GOT3 (cell line): ENCODE measurements at places on chromosomes 6 and 20.

- no peak for DNase-seq
Measured at GRCh38 chr20:21291026-21291425, 12.1 kb upstream of the XRN2 start.

- no peak for DNase-seq
Measured at GRCh38 chr20:53032046-53032445, 59.9 kb downstream of the TSHZ2 start.

- peak; percentile 39 for DNase-seq
Measured at GRCh38 chr6:53794137-53794719, 577 bp upstream of the LRRC1 start.

GRCh38 chr20:3749087-3749688, 16.7 kb downstream of the HSPA12B start:
- no peak for DNase-seq

- no peak for DNase-seq
Measured at GRCh38 chr20:10665027-10665561, 8.7 kb downstream of the JAG1 start.

DNA sequence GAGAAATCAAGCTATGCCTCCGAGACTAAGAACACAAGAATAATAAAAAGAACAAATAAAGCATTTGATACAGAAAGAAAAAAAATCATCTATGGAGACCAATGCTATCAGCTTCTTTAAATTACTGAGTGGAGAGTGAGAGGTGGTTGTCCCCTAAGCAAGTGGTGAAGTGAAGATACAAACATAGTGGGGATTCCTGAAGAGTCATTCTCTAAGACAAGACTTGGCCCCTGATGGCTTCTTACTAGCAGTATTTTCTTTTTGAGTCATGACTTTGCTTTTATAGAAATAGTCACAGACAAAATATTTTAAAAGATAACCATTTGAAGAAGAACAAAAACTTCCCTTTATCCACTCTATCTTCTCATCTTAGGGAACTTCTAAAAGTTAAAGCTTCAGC, 261.4 kb upstream of the PRDM1 start:
- no peak for DNase-seq

GRCh38 chr6:106064756-106065155, 21.4 kb upstream of the PRDM1 start:
- DNase-seq, result no peak

- no peak for DNase-seq
Measured at GRCh38 chr20:58985656-58986055, 4.6 kb downstream of the NELFCD start.

DNA sequence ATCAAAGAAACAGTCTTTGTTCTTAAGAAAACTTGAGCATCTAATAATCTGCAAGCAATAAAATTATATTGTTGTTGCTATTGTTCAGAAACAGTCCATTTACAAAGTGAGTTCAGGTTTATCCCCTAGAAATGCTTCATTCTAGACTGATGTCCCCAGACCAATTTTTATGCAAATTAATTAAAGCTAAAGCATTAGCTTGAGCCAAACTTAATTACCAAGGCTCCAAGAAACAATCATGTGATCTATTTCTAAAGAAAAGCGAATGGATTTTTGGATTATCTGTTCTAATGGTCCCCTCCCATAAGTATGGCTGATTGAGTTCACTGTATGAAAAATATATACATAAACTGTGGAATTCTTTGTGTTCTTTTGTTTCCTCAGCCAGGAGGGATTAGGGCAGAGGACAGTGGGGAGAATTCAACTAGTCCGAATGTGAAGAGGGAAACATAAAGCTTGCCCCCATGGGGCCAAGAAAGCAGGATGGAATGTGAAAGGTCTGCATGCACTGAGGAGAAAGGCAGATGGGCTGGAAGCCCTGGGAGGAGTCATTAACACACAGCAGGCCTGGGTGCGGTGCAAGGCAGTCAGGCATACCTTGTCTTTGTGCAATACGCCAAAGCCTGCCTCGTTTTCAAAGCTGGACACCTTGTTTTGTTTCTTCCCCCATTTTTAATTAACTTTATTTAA, 597.1 kb downstream of the KIF16B start:
- no peak for DNase-seq

DNA sequence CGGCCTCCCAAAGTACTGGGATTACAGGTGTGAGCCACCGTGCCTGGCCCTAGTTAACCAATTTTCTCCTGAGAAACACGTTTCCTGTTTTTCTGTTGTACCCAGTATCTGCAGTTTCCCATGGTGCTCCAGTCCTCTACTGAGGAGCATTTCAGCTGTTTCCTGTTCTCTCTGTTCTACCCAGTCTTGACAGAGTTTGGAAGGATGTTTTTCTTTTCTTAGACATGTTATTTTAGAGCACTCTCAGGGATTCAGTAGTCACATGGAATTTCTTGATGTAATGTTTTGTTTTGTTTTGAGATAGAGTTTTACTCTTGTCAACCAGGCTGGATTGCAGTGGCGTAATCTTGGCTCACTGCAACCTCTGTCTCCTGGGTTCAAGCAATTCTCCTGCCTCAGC, 129.8 kb upstream of the TIAM2 start:
- DNase-seq, result no peak

GRCh38 chr20:33097001-33097400, 17.6 kb downstream of the BPIFB4 start:
- DNase-seq, result no peak

- DNase-seq, result no peak
Measured at GRCh38 chr6:164924674-164925073, 384.7 kb downstream of the C6orf118 start.

DNA sequence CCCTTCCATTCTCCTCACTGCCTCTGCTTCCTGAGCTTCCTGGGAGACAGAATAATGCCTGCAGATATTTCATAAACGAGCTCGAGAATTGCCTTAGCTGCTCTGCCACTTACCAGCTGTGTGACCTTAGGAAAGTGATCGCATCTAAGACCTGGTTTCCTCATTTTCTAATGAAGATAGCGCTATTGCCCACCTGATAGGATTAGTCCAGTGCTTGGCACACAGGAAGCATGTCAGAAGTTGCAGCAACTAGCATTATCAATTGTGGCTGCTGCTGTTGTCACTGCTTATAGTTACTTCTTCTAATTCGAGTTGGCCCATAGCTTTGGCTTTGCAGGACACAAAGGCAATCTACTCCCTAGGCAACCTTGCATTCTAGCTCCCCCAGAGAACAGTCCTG, 305.5 kb upstream of the SGK1 start:
- no peak for DNase-seq

GRCh38 chr6:56541030-56541600, 101.6 kb downstream of the DST start:
- DNase-seq, result no peak

- DNase-seq, result no peak
Measured at GRCh38 chr20:19981031-19981451, 36.1 kb upstream of the NAA20 start.

DNA sequence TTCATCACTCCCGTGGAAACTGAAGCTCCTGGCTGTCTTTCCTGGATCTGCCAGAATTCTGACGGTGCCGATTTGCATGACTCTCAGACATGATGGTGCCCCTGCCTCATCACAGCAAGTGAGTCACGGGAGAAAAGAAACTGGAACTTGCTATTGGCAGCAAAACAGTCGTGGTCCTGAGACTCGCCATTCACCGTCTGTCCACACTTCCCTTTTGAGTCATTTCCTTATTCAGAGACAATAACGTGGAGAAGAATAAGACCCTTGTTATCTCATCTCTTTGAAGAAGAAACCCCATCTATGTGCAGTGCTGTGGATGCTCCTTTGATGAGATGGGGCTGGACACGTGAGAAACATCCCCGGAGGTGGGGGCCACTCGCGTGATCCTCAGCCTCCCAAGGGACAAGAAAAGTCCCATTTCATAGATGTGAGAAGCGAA, 4.2 kb downstream of the GPR31 start:
- DNase-seq, result no peak

DNA sequence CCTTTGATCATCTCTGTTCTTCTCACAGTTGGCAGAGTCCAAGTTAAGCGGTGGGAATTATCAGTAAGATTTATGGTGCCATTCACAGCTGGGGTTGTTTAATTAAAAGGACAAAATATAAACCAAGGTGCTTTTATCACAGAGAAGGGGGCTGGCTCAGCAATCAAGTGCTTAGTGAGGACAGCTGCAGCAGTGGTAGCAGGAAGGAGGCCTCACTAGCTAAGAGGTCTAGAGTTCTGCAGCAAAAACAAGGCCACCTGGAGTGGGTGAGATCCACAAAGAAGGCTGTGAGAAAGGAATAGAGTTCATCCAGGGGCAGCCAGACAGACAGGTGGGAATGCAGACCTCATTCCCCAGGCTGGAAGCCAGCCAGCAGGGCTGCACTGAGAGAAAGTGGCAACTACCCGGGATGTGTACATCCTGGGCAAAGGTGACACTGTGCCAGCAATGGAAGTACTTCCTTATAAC, 37.1 kb downstream of the PIGU start:
- no peak for DNase-seq

DNA sequence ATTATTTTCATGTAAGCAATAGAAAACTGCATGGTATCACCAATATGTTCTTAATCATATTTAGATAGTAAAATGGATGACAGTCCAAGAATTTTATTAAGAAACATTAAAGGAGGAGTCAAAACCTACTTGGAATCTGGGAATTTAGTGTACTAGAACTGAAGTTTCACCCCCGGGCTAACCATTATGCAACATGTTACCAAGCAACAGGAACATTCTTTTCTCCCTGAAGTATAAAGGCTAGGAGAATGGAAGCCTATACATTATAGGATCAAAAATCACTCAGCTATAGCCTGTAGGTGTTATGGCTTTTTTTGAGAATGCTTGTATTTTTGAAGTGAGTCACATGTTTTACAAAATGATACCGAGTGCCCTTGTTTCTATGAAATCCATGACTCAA, 538.3 kb downstream of the GRIK2 start:
- DNase-seq, result no peak

DNA sequence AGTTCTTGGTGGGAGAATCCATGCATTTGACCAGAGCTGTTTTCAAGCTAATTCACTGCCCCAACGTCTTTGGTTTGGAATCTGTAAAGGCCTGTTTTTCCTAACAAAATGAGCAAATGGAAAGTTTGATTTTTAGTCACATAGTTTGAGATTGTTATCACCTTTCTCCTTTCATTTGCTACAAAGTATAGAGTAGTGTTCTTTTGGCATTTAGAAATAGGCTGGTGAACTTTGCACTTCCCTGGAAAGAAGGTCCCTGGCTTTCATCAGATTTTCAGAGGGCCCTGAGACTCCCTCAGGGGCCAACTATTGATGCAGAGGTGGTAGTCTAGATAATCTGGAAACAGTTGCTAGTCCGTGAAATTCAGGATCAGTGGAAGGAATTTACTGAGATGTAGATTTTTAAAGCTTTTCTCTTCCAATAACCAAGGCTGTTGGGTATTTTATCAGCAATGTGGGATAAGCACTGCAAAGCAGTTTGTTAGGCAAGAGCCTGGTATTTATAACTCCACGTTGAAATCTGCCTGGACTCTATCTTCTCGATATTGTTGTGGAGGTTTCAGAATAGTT, 1.7 kb downstream of the ARFGEF2 start:
- DNase-seq, result no peak

DNA sequence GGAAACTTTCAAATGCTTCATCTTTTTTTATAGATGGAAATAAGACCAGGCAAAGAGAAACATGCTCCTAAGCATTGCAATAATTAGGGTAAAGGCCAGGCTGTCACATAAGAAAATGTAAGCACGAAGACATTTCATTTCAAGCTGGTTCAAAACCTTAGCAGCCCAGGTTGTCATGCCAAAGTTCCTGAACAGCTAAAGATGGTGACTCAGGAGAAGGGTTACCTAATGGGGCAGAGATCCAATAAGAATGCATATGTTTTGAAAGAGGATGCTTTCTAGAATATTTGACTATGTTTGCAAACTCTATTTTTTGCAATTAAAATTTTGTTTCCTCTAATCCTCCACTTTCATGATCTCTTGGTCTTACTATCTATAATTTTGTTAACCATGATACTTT, 65.6 kb upstream of the PHACTR2 start:
- no peak for DNase-seq

DNA sequence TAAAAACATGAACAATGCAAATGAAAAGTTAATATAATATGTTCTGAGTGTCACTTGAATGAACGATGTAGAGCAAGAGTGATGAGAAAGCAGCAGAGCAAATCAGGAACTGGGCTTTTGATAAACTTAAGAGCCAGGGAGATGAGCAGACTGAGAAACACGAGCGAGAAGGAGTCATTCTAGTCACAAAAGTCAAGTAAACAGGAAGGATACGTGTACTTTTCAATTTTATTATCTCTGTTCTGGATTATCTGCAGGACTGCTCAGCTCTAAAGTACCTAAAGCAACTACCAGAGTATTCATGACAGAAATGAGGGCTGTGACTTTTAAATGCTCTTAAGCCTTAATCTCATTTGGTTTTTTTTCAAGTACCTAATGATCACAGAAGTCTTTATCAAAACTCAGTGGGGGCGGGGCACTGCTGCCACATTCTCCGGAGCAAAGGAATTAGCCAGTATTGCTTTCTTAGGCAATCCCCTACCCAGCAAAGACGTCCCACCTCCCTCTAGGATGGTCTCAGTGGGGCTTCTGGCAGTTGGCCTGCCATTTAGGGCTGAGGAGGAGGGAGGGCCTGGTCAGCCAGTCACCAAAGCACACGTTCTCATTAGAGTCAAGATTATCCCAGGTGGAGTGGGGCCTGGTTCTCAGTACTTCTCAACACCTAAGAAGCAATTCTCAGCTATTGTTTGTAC, 8.6 kb downstream of the MAN1A1 start:
- DNase-seq, result no peak

DNA sequence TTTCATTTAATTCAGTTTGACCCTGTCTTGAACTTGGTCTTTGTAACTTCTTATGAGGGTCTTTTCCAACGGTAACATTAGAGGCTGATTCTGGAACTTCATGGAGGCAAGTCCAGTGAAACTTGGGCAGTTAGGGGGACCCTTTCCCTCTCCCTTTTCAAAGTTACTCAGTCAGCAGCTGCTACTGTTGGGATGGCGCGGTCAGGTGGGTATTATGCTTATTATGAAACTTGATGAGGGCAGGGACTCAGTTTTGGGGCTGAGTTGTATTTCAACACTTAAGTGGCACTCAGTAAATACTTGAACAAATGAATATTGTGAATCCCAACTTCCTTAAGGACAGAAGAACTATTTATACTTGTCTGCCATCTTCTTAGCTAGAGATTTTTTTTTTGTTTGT, 20.8 kb downstream of the TOP1 start:
- no peak for DNase-seq

DNA sequence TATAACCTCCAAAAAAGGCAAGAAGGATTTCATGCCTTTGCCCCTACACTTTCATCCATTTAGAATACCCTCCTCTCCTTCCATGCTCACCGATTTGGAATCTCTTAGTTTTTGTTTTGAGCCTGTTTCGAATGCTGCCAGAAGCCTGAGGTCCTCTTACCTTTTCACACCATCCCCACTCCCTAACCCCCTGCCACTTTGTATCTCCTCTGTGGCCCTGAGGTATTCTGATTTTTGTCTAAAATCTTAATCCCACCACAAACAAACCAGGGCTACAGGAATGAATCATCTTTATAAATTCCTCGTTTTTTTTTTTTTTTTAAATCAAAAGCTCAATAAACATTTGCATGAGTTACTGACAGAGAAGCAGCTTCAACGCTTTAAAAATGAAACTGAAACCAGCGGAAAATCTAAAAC, 1.6 kb upstream of the RPS12 start:
- DNase-seq, result no peak
